ENCODE measurements at places on chromosomes 3 and 15.

DNA sequence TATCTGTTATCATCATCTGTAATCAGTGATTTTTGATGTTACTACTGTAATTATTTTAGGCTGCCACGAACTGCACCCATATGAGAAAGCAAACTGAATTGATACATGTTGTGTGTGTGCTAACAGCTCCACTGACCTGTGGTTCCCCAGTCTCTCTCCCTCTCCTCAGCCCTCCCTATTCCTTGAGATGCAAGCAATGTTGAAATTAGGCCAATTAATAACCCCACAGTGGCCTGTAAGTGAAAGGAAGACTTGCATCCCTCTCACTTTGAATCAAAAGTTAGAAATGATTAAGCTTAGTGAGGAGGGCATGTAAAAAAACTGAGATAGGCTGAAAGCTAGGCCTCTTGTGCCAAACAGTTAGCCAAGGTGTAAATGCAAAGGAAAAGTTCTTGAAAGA, 218.6 kb upstream of the LRRFIP2 start:
- no peak for DNase-seq

GRCh38 chr3:170961616-170962400, 53.4 kb upstream of the EIF5A2 start:
- peak; percentile 68 for DNase-seq

- peak; percentile 9 for DNase-seq
Observed at GRCh38 chr3:134874737-134875413, 79.8 kb downstream of the EPHB1 start.

- DNase-seq = peak; percentile 31
Observed at GRCh38 chr15:60079210-60079609, 75.1 kb downstream of the FOXB1 start.

DNA sequence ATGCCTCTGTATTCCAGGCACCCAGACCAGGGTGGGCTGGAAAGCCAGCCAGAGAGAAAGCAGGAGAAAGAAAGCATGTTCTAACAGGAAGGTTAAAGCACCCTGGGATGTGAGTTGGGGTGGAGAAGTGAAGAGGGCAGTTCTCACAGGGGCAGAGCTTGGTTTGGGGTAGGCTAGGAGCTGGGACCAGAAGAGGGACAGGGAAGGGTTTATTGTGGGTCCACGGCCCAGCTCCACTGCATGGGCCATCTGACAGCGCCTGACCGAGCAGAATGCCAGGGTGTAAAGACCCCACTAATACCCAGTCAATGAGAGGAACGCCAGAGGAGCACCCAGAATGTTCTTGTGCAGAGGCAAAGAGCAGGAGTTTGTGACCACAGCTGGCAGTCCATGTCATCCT, 27.1 kb upstream of the MAGEF1 start:
- no peak for DNase-seq

DNA sequence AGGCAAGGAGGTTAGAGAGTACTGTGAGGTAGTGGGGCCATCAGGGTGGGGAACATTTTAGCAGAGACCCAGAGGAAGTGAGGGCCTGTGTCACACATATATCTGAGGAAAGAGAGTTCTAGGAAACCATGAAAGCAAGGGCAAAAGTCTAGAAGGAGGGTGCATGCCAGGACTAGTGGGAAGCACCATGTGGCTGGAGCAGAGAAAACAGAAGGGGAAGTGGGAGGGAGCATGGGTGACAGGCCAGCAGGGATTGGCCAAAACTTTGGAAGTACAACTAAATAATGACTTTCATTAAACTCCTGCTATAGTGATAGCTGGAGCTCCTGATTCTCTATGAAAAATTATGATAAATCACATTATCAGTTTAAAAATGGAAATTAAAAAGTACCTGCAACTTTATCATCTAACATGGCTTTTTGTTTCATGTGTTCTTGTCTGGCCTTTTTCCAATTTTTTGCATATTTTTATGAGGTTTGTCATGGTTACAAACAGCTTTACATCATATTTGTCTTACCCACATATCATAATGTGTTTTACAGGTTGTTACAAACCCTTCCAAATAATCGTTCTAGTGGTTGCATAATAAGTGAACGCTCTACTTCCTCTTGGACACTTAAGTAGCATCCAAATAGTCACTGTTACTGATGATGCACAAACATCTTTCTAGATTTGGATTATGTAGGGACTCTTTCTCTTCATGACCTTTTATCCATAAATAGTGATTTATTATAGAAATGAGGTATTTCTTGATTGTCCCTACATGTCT, 168.3 kb downstream of the NEK10 start:
- DNase-seq = no peak

- DNase-seq = no peak
Observed at GRCh38 chr15:80841541-80841940, 62.4 kb downstream of the CEMIP start.

DNA sequence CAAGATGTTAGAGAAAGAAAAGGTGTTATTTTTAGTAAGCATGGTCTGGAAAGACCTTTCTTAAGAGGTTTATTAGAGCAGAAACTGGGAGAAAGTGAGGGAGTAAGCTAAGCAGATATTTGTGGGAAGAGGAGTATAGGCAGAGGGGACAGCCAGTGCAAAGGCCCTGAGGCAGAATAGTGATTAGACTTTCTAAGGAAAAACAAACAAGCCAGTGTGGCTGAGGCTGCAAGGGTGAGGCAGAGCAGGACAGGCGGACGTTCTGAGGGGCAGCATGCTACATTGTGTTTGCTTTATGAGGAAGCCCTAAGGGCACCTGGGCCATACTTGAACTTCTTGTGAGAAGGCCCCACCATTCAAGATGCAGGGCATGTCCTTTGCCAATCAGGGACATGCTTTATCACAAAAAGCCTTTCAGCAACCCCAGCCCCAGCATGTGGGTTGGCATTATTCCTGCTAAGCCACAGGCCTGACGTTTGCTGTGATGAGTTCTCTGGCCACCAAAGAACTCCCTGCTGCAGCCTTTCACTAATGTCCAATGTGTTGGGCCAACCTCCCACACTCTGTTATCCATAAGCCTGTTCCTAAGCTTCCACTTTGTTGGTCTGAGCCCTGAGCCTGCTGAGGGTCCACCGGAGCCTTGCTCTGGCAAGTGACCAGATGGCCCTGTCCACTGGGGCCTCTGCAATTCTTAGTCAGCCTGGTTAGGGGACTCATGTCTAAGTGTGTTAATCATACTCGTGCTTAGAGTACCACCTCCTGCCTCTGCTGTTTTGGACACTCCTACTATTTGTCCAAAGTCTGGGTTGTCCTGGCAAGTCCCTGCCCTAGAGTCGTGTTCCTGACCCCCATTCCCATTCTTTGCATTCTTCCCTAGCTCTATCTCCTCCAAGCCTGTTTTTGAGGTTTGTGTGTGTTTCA, 209.9 kb upstream of the CTNNB1 start:
- DNase-seq = no peak

- DNase-seq = no peak
Observed at GRCh38 chr3:67227030-67227429, 228.9 kb downstream of the KBTBD8 start.

- DNase-seq = peak; percentile 18
Observed at GRCh38 chr3:16808393-16809107, 76.2 kb upstream of the PLCL2 start.

GRCh38 chr3:49842843-49843517, 13.4 kb downstream of the TRAIP start:
- DNase-seq = no peak

Measured in GM23248 (cell line).